ENCODE measurements at places on chromosomes 2 and 18. TPM values are rescaled to one million over a fixed set of nuclear protein-coding genes. Genes with fewer than 3 reads are reported as not detected.

GRCh38 chr2:35548171-35548570 lies 807.4 kb upstream of the CRIM1 start:
- no peak for DNase-seq

DNA sequence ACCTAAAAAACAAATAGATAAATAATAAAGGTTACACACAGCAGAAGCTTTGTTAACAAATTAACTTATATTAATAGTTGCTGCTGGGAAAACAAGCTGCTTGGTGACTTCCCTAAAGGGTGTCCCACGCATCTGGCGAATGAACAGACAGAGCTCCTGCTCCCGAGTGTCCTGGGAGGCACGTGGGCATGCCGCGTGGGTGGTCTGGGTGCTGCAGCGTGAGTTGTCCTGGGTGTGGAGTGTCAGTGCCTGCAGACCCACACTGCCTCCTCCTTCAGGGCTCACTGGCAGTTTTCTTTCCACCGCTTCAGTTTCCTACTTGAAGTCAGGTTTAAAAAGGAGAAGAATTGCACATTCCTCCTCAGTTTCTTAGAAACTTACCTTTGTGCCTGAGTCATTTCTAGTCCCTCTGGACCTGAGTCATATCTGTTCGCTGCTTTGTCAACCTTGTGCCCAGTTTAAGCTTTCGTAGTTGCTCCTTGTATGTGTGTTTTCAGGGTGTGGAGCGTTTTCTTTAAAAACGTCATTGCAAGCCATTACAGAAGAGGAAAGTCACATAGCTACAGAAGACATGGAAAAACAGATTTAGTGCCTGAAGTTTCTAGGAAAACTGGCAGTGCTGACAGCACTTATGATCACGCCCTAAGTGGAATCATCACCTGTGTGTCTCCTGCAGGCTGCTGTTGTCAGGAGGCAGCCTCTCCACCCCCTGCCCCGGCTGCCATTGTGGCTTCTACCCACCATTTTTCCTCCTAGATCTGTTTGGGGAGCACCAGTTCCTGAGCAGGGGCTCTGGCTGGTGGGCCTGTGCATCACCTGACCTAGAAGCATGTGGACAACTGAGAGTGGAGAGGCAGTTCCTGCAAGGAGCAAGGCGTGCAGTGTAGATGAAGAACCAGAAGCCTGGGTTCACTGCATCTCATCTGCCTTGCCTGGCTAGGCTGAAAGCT lies 24.5 kb downstream of the IMPA2 start:
- DNase-seq, result no peak

DNA sequence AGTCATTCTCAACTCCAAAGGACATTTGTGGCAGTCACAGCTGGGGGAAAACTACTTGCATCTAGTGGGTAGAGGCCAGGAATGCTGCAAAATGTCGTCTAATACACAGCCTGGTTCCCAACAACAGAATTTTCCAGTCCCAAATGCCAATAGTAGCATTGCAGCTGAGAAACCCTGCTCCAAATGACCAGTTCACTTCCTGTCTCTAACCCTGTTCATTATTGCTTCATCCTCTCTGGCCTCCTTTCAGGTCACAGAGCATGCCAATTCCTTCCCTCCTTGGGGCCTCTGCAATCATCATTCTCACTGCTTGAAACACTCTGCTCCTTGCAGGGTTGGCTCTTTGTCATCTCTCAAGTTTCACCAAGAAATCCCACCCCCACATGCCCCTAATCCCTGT lies 139.1 kb downstream of the IRS1 start:
- peak; percentile 90 for DNase-seq

DNA sequence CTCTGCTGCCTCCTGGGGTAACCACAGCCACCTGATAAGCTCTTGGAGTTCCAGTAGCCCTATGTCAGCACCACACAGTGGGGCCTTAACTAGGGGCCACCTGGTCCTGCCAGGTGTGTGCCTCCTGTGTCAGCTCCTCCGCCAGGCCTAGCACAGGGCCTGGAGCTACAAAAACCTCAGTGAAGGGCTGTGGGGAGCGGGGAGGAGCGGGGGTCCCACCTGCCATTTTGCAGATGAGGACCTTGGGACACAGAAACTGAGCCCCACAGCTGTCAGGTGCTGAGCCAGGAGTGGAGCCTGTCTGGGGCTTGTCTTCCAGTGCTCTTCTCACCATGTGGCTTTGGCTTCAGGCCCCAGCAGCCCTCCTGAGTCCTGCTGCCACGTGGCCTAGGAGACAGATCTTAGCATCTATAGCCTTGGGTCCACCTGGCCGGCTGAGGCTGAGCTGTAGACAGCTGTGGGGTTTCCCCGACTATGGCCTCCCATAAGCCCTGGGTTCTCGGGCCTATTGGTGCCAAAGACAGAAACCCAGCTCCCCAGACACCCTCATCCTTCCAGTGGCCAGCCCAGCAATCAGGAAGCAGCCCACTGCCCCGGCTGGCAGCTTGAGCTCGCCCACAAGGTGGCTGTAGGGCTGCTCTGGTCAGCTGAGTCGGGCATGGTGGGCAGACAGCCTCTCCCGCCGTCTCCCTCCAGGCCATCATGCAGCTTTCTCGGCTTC lies 104.5 kb upstream of the MCFD2 start:
- no peak for DNase-seq

DNA sequence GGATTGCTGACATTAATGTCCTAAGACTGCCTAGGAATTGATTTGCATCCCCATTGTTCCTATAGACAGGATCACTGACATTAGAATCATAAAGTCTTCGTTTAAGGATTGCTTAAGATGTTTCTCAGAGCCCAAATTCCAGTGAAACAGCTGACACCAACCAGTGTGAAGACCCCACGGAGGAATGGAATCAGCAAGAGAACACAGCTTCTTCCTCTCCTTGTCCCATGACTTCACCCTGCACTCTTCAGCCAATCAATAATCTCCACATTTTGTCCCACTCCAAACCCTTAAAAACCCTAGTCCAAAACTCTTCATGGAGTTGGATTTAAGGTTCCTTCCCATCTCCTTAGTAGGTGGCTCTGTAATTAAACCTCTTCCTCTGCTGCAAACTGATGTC lies 157.0 kb upstream of the NDUFV2 start:
- no peak for DNase-seq

DNA sequence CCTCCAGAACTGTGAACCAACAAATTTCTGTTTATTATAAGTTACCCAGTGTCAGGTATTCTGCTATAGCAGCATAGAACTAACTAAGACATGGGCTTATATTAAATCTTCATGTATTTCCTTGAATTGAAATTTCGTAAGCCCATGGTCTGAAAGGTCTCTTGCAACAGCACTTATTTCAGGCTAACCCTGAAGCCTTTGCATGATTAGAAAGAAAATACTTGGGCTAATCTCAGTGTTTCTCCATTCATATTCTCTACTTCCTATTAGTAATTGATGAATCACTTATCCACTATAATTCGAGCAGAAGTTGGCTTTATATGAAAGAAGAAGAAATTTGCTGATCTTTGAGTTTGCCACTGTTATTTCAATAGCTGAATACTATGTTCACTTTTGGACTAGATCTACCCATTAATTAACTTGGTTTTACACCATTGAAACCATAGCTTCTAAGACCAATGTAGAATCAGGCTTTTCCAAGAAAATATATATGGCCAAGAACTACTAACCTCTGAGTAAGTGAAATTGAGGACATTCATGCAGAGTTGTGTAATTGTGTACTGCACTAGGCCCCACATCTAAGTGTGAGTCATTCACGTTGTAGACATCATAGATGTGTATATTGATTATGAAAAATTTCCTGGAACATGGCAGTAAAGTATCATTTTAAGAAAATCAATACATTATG lies 731.6 kb downstream of the SOCS6 start:
- DNase-seq, result no peak

- peak; percentile 63 for DNase-seq
Observed at GRCh38 chr2:239831001-239831731, 194.0 kb downstream of the NDUFA10 start.

- no peak for DNase-seq
Observed at GRCh38 chr2:85997017-85997970, 108.4 kb downstream of the POLR1A start.

- DNase-seq, result no peak
Observed at GRCh38 chr18:30359521-30359920, 683.0 kb downstream of the DSC3 start.

DNA sequence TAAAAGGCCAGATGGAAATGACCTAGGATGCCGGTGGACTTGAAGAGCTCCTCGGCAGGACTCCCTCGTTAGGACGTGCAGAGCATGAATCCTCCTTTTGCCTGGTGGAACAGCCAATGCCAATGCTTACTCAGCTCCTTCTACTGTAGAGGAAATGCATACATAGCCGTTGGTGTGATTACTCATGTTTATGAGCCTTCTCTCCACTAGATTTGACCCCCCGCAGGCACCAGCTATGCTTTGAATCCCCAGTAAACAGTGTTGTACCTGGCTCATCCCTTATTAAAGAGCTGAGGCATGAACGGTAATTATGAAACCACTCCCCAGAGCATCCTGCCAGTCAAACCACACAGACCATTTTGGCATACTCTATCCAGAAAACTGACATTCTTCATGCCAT lies 172.8 kb downstream of the ANTXR1 start:
- DNase-seq, result no peak

GRCh38 chr2:202909394-202910192 lies 1.9 kb downstream of the WDR12 start:
- DNase-seq, result no peak

GRCh38 chr2:231673348-231673770 lies 35.0 kb upstream of the PTMA start:
- DNase-seq, result peak; percentile 84

DNA sequence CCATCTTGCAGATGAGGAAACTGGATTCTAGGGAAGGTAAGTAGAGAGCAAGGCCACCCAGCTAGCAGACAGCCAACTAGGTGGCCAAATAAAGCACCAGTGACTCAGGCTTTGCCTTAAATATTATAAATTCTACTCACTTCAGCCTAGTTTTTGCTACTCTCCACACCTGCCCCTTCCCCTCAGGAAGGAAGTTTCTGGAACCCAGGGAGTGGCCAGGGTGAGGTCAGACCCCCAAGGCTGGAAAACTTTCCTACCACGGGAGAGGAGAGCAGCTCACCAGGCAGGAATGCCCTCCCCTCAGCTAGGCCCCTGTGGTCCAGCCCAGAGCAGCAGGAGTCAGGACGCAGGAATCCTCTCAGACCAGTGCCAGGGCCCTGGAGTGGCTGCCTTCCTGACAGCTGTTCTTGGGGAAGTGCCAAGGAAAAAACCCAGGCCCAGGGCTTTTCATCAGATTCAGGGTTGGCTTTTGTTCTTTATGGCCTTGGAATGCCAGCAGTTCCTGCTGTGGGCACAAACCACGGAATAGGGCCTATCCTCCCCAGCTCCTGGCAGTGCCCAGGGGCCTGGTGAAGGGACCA lies 5.1 kb upstream of the PAX8 start:
- DNase-seq, result peak; percentile 60

GRCh38 chr18:286515-287310 lies 18.9 kb upstream of the THOC1 start:
- DNase-seq, result peak; percentile 40

DNA sequence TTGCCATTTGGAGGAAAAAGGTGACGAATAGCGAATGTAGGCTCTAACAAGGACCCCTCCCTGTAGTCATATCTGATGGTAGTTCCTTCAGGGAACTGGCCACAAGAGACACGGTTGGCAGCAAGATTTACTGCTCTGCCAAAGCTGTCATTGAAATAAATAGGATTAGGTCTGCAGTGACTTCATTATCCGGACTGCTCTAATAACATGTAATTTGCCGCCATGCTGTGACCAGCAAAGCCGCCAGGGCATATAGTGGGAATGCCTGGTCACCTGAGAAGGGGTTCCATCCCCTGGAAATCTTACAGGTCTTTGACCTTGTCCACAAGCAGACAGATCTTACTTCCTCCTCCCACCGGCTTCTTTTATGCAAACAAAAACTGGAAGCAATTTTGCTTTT lies 59.4 kb upstream of the LAPTM4A start:
- DNase-seq, result no peak

DNA sequence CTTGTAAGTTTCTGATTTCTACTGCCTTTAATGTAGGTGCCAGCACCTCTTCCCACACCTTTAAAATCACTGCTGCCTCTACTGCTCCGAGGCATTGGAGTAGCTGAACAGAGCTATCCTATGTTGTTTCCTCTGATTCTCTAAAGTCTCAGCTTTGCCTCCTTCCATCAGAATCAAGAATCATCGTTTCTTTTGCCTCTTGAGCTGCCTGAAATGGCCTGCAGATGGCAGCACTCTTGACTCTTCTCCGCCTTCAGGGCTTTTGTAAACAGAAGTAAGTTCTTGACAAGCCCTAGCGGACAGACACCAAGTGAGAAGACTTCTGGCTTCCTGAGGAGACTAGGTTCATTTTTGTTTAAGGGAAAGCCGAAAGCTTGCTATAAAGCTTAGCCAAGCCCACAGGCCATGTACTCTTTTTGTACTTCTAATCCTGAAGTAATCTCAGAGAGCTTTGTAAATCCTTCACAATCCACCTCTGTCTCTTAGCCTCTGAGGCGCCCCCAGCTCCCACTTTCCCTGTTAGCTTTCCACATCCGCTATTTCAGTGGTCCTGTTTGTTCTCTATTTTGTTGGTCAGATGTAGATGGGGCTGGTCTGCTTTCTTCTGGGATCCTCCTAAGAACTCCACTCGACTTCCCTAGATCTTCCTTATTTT lies 48.4 kb downstream of the GTF3C3 start:
- DNase-seq, result peak; percentile 24

DNA sequence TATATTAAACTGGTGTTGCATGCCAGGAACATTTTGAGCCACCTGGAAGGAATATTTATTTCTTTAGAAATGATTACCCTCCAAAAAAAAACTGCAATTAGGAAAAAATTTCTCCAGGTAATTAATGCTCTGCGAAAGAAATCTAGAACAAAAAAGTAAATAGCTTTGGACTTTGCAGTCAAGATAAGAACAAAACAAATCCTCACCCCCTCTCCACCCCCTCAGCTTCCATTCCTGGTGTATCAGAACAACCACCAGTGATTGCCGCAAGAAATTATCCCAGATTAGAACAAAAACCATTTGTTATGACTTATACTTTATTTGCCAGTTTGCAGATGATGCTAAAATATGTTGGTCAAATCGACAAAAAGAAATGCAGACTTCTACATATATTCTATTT lies 17.0 kb upstream of the TCF7L1 start:
- no peak for DNase-seq

GRCh38 chr18:396251-396555 lies 104.3 kb downstream of the COLEC12 start:
- no peak for DNase-seq

Gene MCM6
- total RNA-seq, result 32.9 TPM

Gene RNU2-63P
- total RNA-seq, result not detected

Gene MCFD2
- total RNA-seq, result 78.0 TPM

Gene LONRF2
- 3.8 TPM for total RNA-seq

Gene NAT8
- total RNA-seq, result not detected

Gene REG1A
- total RNA-seq, result not detected

Gene POTEE
- total RNA-seq, result 0.16 TPM

Gene GNLY
- total RNA-seq, result 10.5 TPM

Gene PTPN18
- total RNA-seq, result 74.7 TPM

Gene FMNL2
- total RNA-seq, result 36.3 TPM

Gene ANKRD29
- 23.1 TPM for total RNA-seq

Gene C2orf78
- total RNA-seq, result not detected
